Fibroblast of the conjunctiva (primary cell): ENCODE measurements at places on chromosomes 2 and 18.

DNA sequence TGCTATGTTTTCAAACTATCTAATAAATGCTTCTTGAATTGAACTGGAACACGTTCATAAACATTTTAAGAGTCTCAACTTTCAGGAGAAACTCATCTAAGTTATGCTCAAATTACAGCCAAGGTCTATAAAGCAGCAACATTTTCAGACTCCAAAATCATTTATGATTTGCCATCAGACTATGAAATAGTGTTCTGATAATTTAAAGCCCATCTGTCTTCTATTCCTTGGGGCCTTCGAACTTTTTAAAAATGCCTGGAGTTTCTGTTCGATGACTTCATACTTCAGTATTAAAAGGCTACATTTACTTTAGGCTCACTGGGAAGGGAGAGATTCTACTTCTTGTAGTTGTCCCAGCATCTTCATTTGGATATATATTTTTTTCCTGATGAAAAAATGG is 73.6 kb upstream of the NXPH2 start:
- no peak for DNase-seq

DNA sequence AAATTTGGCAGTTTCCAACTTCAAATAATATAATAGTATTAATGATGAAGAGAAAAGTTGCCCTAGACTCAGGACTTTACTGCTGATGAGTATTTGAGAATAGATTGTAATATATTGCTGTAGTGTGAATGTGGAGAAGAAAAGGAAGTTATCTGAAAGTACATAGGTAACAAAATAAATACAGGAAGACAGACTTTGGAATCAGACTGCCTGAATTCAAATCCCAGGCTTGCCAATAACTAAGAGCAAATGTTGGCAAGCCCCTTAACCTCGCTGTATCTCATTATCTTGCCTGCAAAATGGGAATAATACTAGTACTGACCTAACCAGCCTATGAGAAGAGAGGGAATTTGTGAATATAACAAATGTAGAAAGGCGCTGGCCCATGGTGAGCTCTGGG is 765.2 kb upstream of the ID2 start:
- no peak for DNase-seq

- DNase-seq, result no peak
These were observed 89.0 kb downstream of the SLC66A3 start for GRCh38 chr2:11244091-11244826.

GRCh38 chr2:53432936-53433335 is 334.7 kb upstream of the CHAC2 start:
- no peak for DNase-seq

DNA sequence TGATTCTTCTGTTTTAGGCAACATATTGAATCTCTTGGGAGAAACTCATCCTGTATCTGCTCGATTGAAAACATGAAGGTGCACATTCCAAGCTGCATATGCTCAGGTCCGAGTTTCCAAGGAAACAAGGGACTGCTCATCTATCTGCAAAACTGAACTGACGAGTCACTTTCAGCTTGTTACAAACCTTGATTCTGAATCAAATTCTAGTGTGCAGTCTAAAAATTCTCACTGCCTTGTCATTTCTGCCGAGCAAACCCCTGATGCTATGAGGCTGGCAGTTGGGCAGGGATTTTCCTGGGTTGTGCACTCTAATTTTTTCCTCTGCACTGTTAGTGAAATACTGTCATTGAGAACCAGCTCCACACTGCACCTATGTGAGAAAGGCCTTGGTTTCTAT is 101.3 kb upstream of the ETAA1 start:
- no peak for DNase-seq

GRCh38 chr2:109231996-109232705 is 103.1 kb downstream of the SH3RF3 start:
- DNase-seq, result no peak

- no peak for DNase-seq
These were observed 44.6 kb upstream of the TUBA3D start for GRCh38 chr2:131431336-131431735.

GRCh38 chr2:226585130-226585561 is 214.5 kb downstream of the IRS1 start:
- DNase-seq, result no peak

GRCh38 chr2:191038241-191038725 is 24.3 kb upstream of the STAT1 start:
- DNase-seq, result peak; percentile 92

DNA sequence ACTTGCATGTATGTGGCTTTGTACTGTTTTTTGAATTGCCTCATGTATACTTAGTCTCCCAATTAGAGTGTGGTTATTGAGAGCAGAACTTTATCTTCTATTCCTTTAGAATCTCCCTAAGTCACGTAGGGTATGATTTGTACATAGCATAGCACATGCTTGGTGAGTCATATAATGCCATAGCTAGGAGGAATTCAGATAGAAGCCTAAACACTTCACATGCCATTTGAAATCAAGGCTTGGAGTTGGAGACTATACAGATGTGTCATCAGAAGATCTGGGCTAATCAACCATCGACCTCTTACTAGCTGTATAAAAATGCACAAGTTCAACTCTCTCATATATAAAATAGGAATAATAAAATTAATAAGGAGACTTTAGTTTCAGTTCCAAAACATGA is 222.6 kb upstream of the ST6GAL2 start:
- no peak for DNase-seq

DNA sequence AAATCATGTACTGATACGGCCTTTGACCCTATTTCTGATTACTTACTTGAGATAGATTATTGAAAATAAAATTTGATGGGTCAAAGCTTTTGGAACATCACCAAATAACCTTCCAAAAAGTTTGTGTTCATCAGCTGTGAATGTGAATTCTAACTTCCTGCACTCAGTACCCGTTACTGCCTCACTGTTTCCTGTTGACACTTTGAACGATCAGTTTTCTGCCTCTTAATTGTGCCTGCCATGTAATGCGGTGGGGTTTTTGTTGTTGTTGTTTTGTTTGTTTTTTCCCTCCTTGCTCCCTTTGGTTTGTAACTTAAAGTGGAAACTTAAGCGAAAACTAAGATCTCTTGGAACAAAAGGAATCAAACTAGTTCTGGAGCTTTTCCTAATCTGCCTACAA is 18.9 kb downstream of the ATG16L1 start:
- DNase-seq, result no peak

GRCh38 chr2:29146197-29146596 is 31.0 kb downstream of the CLIP4 start:
- DNase-seq, result no peak

DNA sequence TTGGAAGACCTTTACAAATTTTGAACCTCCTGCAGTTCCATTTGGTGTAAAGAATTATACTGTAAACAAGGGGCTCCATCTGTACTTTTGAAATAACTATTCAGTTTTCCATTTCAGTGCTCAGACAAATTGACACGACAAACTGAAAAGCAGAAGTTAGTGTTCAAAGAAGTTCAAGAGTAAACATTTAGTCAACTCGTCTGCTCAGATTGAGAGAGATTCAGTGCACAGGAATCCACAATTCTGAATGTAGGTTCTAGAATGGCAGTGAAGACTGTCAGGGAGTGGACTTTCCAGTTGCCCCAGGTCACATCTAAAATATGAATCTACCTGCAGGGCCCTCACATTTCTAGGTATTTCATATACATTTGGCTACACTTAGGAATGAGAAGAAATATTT is 322.3 kb upstream of the TCF4 start:
- DNase-seq, result no peak

DNA sequence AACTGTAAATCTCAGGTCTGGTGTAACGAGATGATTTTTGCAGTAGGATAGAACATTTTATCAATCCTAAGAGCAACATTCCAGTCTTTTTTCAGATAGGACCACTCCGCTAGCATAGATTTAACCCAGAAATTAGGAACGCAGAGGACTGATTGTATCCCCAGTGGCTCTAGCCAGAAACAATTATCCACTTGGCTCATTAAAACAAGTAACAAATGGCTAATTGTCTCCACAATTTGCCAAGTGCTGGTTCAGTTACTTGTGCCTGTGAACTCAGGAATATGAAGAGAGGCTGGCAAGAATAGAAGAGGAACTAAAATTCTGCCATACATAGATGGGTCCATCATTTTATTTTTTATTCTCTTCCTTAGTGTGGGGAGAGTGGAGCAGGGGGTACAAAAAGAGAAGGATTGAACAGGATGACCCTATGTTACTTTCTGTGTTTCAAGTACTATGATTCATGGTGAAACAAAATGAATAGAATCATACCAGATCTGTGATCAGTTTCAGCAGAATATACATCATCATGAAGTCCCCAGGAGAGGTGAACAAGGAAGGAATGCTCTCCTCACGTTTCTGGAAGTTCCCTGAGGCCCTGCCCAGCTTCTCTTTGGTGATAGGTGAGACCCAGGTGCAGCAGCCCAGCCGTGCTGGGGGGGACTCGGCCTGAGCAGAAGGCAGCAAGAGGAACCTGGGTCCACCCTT is 121.6 kb downstream of the ARL4C start:
- no peak for DNase-seq

DNA sequence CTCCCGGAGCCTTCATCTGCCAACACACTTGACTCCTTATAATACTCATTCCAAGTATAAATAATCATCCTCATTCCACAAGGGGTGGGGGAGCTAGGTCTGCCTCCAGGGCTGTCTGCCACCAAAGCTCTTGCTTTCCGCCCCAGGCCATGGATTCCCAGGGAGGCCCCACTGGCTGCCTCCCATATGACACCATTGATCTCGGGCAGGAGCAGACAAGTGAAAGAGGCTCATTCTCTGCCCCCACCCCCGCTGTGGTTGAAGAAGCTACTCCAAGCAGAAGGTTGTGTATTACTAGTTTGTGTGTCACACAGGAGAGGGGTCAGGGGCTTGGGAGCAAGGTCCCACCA is 99.5 kb downstream of the MRO start:
- DNase-seq, result no peak

DNA sequence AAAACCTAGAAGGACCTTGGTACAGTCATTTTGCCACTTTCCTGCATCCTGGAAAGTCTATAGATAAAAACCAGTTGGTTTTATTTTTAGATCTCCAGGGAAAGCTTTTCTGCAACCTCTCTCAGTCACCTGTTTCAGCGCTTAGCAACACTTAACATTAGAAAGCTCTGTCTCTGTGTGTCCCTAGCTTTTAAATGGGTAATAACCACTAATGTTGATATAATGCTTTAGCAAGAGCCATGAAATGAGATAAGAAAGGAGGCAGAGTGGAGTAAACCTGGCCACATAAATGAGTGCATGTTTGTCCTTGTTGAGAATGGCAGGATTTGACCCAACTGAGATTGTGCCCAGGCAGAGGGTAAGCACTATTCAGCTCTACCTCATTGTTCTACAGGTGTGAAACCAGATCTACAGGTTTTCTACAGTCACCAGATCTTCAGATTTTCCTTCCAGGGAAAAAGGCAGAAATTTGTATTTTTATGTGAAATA is 44.8 kb downstream of the MARCHF4 start:
- DNase-seq, result no peak

DNA sequence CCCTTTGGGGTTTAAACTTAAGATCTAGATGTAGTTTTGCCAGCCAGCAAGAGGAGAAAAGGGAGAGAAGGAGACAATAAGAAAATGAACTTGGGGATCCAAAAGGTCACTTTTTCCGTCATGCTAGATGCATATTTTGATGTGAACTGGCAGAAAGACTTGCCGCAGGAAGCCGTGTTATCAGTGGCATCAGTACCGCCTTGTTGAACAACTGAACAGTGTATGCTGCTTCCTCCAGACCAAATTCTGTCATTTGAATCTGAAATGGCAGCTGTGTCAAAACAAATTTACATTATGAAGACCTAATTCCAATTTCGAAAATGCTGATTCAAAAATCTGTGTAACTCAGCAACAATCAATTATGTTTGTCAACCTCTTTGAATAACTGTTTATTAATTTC is 42.1 kb downstream of the TMEM200C start:
- no peak for DNase-seq

DNA sequence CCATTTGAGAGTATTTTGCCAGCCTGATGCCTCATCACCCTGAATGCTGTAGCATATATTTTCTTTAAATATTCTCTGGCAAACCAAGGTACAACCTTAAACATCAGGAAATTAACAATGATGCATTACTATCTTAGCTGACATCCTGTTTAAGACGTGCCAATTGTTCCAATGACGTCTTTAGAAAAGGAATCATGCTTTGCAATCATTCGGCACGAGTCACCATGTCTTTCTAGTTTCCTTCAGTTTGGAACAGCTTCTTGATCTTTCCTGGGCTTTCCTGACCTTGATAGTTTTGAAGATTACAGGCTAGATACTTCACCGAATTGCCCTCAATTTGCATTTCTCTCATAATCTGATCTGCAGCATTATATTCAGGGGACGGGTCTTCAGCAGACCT is 88.2 kb upstream of the GLI2 start:
- no peak for DNase-seq

DNA sequence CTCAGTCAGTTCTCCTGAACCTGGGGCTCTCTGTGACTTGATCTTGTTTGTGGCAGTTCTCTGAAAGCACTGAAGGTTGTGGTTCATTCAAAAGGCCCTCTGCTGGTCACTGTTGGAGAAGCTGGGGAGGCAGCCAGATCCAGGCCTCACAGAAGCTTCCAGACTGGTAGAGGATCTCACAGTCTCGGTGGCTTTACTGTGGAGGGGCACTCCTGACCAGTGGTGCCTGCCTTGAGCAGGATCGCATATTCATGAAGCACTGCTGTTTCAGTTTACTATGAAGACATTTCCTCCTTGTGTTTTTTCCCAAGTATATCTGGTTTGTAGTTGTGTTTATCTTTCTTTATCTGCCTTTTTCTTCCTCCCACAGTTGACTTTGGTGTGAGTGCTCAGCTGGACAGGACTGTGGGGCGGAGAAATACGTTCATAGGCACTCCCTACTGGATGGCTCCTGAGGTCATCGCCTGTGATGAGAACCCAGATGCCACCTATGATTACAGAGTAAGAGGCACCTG is 133.9 kb downstream of the MAP4K4 start:
- DNase-seq, result no peak

GRCh38 chr2:11901351-11902069 is 155.1 kb downstream of the LPIN1 start:
- no peak for DNase-seq

DNA sequence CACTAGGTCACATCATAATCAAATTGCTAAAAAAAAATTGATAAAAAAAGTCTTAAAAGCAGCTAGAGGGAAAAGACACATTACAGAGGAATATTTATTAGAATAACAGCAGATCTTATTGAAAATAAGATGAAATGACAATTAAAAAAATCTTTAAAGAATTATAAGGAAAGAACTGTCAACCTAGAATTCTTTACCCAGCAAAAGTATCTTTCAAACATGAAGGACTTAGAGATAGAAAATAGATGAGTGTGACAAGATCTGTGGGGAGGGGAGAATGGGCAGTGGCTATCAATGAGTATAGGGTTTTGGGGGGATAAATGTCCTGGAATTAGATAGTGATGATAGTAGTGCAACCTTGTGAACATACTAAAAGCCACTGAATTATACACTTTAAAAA is 26.5 kb upstream of the RNF103 start:
- no peak for DNase-seq

- DNase-seq, result no peak
These were observed 575.3 kb downstream of the CMPK2 start for GRCh38 chr2:6290217-6291015.

DNA sequence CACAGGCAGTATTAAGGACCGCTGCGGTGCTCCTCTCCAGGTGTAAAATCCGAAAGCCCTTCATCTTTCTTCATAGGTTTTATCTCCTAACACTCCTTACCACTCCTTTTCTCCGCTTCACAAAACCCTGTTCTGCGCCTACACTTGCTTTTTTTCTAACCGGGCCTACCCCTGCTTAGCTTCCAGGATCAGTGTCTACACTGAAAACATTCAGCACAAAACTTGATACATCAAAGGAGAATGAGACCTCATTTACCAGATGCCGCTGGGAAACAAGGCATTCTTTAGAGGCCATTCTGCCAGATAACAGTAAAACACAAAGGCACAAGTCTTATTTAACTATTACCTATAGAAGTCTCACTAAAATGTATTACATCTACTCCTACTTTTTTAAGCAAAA is 13.1 kb downstream of the CHST10 start:
- DNase-seq, result no peak

GRCh38 chr2:85766229-85766628 is 12.4 kb downstream of the ATOH8 start:
- no peak for DNase-seq
